GM06990 (cell line): ENCODE measurements at places on chromosomes 2 and 18.

DNA sequence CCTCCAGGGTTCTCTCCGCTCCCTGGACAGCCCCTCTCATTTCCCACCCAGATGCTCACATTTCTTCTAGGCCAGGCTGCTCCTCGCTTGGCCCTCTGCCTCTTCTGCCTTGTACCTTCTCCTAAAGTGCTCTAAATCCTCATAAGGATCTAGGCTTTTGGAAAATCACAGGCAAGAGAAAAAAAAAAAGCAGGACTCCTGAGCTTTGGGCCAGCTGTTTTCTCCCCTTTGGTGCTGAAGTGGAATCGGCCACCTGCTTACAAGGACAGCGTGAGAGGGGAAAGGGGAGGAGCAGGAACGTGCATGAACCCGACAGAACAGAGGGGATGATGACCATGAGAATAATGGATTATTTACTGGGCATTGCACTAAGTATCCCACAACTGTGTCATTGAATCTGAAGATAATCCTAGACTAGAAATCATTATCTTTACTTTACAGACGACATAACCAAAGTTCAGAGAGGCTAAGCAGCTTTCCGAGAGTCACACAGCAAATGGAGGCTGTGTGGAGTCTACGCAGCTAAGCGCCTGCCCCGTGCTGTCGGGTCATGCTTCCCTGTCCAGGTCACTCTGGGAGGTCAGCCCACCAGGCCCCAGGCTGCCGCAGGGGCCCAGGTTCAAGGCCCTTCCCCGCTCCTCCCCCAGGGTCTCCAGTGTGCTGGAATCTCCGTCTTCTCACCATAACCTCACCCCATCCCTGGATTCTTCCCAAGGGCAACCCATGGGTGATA is 141.9 kb downstream of the PXDN start:
- DNase-seq = no peak

- no peak for DNase-seq
Measured at GRCh38 chr2:32484937-32485336, 128.1 kb downstream of the BIRC6 start.

DNA sequence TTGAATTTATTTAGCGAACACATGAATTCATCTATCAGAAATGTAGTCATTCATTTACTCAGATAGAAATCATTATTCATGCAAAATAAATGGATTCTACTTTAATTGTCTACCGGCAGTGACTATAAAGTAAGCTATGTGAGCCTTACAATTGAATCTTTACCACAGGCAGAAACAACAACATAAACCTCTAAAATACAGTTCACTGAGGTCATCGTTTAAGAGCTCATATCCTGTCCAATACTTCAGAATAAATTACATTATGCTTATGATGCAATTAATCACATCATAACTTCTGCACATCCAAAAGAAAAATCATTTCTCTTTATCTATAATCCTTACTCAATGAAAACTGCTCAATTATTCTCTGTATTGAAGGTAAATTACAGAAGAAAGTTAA is 244.7 kb downstream of the HNMT start:
- DNase-seq = no peak

GRCh38 chr18:5195656-5196055 is 1.4 kb downstream of the AKAIN1 start:
- DNase-seq = no peak

DNA sequence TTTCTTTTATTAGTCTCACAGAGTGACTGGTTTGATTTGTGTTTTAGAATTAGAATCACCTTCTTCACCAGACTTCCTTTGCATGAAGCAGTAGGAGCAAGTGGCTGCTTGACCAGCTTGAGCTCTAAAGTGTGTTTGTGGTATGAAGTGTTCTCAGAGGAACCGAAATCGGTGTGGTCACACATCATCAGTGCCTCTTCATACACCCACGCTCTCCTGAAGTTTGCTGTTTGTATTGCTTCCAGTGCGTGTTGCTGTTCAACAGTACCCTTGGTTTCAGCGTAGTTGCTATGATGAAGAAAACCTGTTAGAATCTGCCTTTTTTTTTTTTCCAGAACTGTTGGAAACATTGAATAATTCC is 77.9 kb downstream of the LIMS1 start:
- peak; percentile 81 for DNase-seq

DNA sequence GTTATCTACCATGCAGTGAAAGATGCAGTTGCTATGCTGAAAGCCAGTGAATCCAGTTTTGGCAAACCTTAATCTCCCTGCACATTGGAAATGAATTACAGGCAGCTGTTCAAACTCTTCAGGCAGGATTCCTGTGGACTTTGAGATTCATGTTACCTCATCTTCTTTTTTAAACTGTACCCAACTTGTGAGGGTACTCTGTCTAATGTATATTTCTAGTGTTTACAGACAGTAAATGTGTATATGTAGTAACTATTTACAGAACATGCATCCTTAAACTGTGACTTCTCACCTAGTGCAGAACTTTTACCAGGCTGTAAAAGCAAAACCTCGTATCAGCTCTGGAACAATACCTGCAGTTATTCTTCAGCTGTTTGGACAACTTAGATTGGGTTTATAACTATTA is 50.9 kb downstream of the KDM3A start:
- DNase-seq = no peak

- DNase-seq = no peak
Measured at GRCh38 chr18:14174706-14175085, 42.5 kb upstream of the ZNF519 start.

- DNase-seq = no peak
Measured at GRCh38 chr2:236676136-236676873, 106.7 kb downstream of the ACKR3 start.

DNA sequence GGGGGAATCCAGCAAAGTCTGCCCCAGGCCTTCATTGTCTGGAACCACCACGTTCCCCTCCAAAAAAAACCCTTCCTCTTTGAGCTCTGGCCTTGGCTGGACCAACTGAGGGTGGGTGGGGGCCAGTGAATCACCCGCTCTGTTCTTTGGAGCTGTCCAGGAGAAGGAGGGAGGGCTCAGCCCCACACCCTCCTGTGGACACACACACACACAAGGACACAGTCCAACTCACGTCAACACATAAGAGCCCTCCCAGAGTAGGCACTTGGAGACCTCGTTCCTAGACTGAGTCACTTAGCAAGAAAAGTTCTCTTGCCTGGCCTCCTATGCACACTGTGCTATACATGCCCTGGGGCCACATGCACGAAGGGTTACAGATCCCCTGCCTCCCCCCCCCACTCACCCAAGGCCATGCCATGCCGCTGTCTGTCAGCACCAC is 1.2 kb upstream of the TNS1 start:
- no peak for DNase-seq

DNA sequence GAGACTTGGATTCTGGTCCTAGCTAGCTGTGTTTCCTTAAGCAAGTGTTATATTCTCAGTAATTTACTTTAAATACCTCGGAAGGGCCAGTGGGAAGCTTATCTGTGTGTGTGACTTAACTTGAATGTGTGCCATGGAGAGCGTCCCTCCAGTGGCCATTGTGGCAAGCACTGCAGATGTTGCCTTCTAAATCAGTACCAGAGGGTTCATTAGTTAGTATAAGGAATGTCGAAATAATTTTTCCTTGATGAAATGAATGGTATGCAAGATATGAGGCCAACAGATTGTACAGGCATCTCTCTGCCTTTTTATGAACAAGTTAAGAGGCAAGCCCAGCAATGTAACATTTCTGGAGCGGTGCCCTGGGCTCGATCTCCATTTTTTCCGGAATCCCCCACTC is 52.0 kb downstream of the FBXO36 start:
- DNase-seq = no peak

DNA sequence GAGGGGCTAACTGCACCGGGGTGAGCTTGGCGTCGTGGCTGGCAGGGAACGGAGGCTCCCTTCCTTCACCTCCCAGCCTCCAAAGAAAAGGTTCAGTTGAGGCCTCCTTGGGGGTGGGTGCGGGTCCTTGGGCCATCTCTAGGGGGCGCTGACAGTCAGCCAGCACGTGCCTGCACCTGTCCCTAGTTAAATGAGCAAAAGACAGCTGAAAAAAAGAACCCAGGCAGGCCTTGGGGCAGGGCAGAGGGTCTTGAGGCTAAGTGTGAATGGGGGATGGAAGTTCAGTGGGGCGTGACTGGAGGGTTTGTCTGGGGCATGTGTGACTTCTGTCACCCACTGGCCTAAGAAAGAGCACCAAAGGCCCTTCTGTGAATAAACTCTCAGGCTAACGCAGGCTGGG is 56.4 kb downstream of the ZFP36L2 start:
- peak; percentile 49 for DNase-seq

DNA sequence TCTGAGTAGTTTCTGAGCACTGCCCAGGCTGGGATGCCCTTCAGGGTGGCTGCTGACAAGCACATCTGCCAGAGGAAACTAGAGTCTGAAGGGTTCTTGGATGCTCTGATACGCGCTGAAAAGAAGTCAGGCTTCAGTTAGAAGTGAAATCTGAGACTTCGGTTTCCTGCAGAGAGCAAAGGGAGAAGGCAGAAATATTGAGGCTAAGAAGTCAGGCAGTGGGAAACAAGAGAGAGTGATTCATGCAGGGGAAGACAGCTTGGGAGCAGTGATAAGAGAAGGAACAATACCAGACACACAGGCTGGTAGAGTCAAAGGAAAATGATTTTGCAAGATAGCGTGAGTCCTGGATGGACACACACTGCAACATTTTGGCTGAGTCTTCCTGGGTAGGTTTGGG is 51.0 kb upstream of the BOD1L2 start:
- DNase-seq = no peak

- DNase-seq = no peak
Measured at GRCh38 chr2:159606287-159606686, 10.1 kb downstream of the BAZ2B start.

- no peak for DNase-seq
Measured at GRCh38 chr2:71524476-71524875, 71.1 kb downstream of the DYSF start.

DNA sequence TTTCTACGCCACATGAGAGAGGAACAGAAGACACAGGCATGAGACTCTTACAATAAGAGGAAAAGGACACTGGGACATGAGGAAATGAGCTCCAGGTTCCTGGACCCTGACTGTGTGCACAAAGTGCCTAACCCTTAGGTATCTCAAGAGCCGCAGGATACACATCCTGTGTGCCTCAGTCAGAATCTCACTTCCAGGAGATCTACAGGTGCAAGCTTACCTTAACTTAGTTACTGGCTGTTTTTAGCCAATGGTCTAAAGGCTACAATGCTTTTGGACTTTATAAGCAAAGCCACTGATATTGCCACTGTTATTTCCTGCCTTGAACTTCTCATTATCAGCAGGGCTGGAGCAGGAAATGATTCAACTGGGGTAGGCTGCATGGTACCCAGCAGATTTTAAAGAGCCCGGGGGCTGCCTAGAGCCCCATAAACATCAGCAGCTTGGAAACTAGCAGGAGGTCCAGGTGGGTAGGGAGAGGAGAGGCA is 254.4 kb downstream of the ZNF521 start:
- no peak for DNase-seq

- DNase-seq = no peak
Measured at GRCh38 chr2:2850859-2851258, 519.8 kb upstream of the MYT1L start.

- DNase-seq = no peak
Measured at GRCh38 chr2:138652378-138652777, 127.8 kb downstream of the NXPH2 start.

DNA sequence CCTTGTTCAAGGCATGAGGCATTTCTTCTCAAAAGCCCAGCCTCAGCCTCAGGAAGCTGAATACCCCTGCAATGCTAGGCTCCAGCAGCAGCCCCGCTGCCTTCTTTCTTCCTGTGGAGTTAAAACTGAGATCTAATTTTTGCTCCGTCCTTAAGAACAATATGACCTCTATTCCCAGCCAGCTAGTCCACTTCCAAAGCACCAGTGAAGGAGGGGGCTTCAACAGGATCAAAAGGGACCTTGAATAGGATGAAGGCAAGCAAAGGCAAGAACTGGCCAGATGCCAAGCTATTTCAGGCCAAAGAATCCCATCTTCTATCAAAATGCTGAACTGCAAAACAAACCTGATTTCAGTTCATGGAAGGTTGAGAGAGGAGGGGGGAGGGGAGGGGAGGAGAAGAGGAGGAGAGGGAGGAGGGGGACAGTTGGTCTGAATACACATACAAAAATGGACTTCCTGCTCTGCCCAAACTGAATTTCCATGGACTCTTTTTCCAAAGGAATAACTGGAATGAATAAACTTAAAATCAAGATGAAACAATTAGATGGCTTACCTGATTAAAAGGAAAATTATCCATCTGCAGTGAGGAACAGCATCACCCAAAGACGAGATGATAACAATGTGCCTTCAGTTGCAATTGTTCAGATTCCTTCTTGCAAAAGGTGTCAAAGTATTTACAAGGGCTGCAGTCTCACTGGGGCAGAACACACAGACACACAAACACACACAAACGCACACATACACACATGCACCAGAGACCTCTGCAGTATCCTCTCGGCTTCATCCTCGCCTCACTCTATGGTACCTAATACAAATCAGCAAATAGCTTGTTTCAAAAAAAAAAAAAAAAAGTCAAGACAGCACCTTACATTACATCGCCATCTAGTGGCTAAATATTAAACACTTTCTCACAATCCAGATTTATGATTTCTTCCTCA is at the start of gene SCN1A:
TSS of gene SCN1A (minus strand) at position 804 of the 939 bp plus-strand sequence. CDS start 54,399 bp downstream, outside the sequence.
- peak; percentile 9 for DNase-seq
